ENCODE measurements at places on chromosomes 6 and 20. TPM values are rescaled to one million over a fixed set of nuclear protein-coding genes. Genes with fewer than 3 reads are reported as not detected.
A peak's percentile ranks its signal among the peaks of the same experiment; 100 is the strongest.

GRCh38 chr6:142035890-142036289, 96.8 kb upstream of the GJE1 start:
- DNase-seq: no peak

Gene SRMS
- total RNA-seq: not detected

DNA sequence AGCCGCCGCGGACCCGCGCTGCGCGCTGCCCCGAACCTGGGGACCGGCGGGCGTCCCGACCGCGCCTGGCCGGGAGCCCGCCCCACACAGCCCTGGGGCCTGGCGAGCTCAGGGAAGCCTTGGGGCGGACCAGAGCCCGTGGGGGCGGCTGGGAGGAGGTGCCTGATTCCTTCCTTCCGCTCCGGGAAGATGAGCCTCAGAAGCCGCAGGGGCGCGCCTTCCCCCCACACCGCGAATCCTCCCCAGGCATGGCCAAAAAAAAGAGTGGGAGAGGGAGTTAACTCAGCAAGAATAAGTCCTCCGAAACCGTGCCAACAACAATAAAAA, at the start of gene CBLN4:
CBLN4 (minus strand) TSS at position 131 of the 327 bp plus-strand sequence. CDS start 1,348 bp downstream, outside the sequence.
- DNase-seq: peak; percentile 74

DNA sequence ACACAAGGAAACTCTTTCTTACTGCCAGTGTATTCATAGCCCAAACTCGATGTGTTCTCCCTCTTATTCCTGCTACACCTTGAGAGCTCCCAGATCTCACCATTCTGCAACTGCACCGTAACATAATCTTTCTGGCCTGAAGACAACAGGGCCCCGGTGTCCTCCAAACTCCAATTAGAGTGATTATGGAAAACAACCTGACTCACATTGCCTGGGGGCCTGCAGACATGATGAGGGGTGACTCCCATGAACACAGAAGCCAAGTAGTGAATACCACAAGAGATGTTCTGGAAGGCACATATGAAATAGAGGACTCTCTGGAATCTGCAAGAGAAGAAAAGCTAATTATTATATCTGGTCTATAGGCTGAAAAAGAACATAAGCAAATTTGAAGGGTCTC, 19.7 kb downstream of the SLC22A16 start:
- DNase-seq: no peak

GRCh38 chr6:32196682-32197616, 4.5 kb upstream of the GPSM3 start:
- peak; percentile 55 for DNase-seq

- no peak for DNase-seq
These were observed 19.2 kb downstream of the RRAGD start for GRCh38 chr6:89392823-89393222.

GRCh38 chr6:22106961-22107360, 189.9 kb downstream of the PRL start:
- DNase-seq: no peak

- no peak for DNase-seq
These were observed 129.0 kb downstream of the SOX4 start for GRCh38 chr6:21722510-21722909.

DNA sequence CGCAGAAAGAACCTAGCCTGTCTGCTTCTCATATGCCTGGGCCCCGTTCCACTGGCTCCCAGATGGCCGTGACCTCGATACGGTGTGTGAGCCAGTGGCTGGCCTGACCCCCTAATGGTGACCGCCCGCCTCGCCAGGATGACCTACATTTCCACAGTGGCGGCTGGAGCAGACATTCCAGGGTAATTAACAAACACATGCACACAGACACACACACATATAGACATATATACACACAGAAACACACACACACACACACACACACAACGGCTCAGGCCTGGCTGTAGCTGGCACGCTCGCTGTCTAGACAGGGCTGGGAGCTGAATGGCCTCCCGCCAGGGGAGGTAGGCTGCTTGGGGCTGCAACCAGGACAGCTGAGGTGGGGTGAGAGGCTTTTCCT, 227.1 kb downstream of the ANKRD60 start:
- DNase-seq: peak; percentile 57

DNA sequence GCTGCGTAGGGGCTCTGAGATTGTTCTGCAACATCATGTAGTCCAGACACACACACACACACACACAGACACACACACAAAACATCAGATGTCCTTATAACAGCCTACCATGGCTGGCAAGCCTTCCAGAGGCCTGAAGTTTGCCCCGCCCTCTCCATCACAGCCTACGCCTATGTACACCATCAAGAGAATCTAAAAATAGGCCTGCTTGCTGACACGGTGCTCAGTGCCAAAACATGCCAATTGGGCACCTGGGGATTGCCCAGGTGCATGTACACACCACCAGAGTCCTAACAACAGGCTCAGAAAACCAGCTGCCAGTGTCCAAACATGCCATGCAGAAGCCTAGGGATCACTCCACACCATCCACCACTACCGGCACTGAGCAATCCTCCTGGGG, 391.7 kb upstream of the SPTLC3 start:
- no peak for DNase-seq

Gene CRISP1
- total RNA-seq: 7.5 TPM

Gene TTLL9
- 5.8 TPM for total RNA-seq

- peak; percentile 27 for DNase-seq
These were observed 343.5 kb downstream of the RFPL4B start for GRCh38 chr6:112690497-112691202.

Gene GLP1R
- total RNA-seq: 2.6 TPM

Gene FOXF2
- total RNA-seq: 0.96 TPM

GRCh38 chr6:37483917-37484785, 15.5 kb downstream of the CCDC167 start:
- peak; percentile 37 for DNase-seq

- DNase-seq: no peak
These were observed 283.7 kb upstream of the SOX4 start for GRCh38 chr6:21309807-21310221.

Gene PRL
- 0.48 TPM for total RNA-seq

DNA sequence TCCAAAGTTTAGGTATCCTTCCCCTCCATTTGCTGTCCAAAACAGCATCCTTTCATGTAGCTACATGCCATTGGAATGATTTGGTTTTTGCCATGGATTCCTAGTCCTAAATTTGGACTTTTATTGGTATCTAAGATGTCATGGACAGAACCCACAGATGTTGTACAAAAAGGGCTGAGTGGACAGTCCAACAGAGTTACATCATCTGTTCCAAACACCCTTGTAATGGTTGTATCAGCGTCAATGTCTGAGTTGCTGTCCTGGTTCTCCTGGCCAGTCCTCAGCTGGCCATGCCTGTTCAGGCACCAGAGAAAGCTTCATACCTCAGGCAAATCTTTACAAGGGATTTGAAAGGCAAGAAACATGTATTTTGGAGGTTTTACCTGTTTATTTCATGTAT, 191.3 kb downstream of the ESR1 start:
- no peak for DNase-seq

- DNase-seq: no peak
These were observed 65.8 kb upstream of the E2F3 start for GRCh38 chr6:20335872-20336271.

- no peak for DNase-seq
These were observed 65.7 kb downstream of the MYLK4 start for GRCh38 chr6:2684766-2685754.

DNA sequence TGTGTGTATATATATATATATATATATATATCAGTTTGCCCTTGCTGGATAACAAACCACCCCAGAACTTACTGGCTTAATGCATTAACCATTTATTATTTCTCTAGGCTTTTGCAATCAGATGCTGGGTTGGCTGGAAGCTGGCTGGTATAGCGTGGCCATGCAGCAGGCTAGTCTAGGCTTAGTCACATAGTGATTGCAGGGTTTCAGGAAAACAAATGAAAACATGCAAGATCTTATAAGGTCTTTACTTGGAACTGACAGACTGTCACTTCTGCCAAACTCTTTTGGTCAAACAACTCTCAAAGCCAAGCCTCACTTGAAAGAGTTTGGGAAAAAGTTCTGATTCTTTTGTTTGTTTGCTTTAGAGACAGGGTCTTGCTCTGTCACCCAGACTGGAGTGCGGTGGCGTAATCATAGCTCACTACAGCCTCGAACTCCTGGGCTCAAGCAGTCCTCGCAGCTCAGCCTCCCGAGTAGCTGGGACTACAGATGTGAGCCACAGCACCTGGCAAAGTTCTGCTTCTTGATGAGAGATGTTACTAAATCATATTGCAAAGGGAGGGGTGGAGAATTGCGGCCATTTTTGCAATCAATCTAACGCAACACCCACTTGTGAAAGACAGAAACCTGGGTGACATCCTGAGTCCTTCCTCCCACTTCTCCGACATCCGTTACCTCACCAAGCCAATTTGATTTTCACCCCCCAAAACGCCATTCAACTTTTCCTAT, 74.6 kb upstream of the RNF24 start:
- no peak for DNase-seq

Gene SOX18
- total RNA-seq: 8.7 TPM

Gene PKIG
- 114 TPM for total RNA-seq

Gene SLC17A9
- total RNA-seq: 11.1 TPM

- peak; percentile 59 for DNase-seq
These were observed 68.5 kb upstream of the FOXO3 start for GRCh38 chr6:108492131-108492766.

GRCh38 chr20:45206725-45207124, at the start of gene SEMG1:
Gene SEMG1 (plus strand): TSS chr20:45207033. CDS start chr20:45207054, 21 bp downstream.
- no peak for DNase-seq

Gene GABRR2
- not detected for total RNA-seq

DNA sequence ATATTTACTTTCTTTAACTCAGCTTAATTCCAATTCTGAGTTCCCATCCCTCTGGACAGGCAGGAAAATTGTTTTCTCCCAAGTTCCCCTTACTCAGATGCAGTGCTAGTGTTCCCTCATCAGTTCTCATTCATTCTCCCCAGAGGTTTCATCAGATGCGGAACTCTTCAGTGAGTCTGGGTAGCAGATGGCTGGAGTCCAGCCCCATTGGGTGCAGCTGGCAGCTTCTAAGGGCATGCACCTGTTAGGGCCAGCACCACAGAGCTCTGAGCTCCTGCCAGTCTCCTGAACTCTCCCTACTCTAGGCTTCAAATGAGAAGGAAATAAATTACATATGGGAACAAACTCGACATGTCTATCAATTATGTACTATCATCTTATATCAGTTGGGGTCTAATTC, 76.6 kb downstream of the SOD2 start:
- DNase-seq: no peak

Data from umbilical cord (tissue), 2 donors.